ENCODE measurements at places on chromosomes 2 and 18. TPM values are rescaled to one million over a fixed set of nuclear protein-coding genes. Genes with fewer than 3 reads are reported as not detected.

SERPINB3 gene
- total RNA-seq, result not detected

CDH7 gene
- total RNA-seq, result not detected

VSNL1 gene
- 0.35 TPM for total RNA-seq

SH2D6 gene
- 0.38 TPM for total RNA-seq

HOXD4 gene
- 11.4 TPM for total RNA-seq

TOGARAM2 gene
- 0.87 TPM for total RNA-seq

- peak; percentile 57 for ATAC-seq
Measured at GRCh38 chr2:197596766-197597165, 78.6 kb downstream of the RFTN2 start.

- no peak for ATAC-seq
Measured at GRCh38 chr2:74895001-74895400, 61.1 kb downstream of the HK2 start.

DNA sequence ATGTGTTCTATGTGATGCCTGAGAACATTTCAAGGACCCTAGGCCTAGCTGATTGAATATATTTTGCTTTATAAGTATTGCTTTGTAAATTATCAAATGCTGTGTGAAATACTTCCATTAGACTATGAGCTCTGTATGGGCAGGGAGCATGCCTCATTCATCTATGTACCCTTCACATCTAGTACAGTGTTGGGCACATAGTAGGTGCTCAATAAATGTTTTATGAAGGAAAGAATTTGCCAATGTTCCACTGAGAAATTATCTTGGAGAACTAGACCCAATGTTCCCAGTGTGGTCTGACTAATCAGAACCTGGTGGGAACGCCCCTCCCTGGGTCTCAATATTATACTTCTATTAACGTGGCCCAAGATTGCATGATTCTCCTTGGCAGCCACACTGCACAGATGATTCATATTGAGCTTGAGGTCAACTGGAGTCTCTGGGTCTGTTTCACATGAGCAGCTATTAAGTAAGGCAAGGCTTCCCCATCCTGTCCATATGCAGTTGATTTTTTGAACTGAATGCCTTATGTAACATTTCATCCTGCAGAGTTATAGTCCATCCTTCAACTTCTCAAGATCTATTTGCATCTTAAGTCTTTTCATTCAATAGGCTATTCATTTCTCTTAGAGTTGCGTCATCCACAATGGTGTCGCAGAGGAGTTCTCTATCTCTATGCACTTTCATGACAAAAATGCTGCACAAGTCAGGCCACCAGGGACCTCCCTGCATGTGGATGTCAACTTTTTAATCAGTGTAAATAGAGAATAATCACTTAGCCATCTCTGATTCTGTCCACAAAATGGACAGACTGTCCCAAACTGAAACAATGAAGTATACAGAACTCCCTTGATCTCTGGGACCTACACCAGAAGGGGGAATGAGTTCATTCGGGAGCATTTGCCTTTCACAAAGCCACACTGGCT lies 257.6 kb downstream of the CYP26B1 start:
- peak; percentile 95 for ATAC-seq
